ENCODE measurements at places on chromosomes 13 and 19.
A peak's percentile ranks its signal among the peaks of the same experiment; 100 is the strongest.

DNA sequence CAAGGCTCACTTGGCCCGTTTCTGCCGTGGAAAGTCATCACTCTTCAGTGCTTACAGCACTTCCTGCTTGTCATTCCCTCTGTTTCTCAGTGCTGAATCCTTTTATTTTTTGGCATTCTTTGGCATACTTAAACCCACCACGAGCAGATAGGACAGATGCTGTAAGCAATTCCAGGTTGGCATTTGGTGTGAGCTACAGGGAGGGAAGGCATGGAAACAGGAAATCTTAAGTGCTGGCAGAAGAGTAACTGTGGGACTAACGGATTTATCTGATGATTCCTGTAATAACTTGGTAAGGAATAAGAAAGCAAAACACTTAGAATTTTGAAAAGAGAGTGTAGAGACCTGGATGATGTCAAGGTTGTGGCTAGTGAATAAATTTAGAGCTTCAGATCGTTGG, 273.4 kb downstream of the GPC6 start:
- no peak for DNase-seq

- peak; percentile 56 for DNase-seq
Measured at GRCh38 chr19:16584248-16585093, 12.3 kb upstream of the SLC35E1 start.

DNA sequence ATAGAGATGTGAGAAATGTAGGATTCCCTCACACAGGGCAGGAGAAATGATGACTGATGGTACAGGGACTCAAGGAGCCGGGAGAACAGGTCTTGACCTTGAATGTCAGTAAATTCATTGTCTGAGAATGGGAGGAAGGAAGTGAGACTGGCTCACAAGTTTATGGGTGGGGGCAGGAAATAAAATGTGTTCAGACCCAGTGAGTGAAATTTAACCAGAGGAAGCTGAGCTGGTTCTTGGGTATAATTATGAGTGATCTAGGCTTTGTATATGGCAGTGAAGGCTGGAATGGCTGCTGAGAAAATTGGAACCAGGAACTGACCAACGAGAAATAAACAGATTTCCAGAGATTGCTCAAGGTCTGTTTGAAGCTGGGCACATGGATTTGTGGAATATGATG, 6.3 kb upstream of the IGSF23 start:
- DNase-seq = no peak

- DNase-seq = no peak
Measured at GRCh38 chr19:33545217-33545981, 23.8 kb upstream of the PEPD start.

DNA sequence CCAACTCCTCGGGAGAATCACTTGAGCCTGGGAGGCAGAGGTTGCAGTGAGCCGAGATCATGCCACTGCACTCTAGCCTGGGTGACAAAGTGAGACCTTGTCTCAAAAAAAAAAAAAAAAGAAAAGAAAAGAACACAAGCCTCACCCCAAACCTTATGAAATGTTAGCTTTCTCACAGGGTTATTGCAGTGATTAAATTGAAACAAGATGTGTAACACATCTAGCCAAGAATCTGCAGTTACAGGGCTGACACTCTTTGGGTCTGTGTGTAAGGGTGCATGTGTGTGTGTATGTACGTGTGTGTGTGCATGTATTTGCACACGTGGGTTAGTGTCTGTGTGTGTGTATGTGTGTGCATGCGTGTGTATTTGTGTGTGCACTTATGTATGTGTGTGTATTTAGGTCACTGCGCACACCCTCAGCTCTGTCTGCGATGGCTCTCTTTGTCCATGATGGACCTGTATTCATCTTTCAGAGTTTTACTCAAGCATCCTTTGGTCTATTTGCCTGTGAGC, 336.3 kb downstream of the UQCRFS1 start:
- DNase-seq = no peak

Measured in DMS153 (cell line).